ENCODE measurements at places on chromosomes 4 and X.

- no peak for DNase-seq
These were observed 2.4 kb upstream of the C4orf50 start for GRCh38 chr4:6020613-6021012.

DNA sequence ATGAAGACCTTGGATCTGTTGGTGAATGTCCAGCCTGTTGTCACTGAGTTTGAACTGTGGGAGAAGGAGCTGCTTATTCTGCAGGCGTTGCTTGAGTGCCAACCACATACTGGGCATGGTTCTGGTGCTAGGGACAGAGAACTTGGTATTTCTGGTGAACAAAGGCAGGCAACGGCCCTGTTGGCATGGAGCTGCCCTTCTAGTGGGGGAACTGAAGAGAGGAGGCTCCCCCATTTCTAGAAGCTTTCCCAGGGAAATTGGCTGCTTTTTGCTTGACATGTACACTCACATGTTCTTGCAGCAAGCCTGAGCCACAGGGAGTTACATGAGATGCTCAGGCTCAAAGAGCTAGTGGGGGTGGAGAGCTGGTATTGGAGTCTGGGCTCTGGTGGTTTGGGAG, 8.9 kb upstream of the CD38 start:
- no peak for DNase-seq

DNA sequence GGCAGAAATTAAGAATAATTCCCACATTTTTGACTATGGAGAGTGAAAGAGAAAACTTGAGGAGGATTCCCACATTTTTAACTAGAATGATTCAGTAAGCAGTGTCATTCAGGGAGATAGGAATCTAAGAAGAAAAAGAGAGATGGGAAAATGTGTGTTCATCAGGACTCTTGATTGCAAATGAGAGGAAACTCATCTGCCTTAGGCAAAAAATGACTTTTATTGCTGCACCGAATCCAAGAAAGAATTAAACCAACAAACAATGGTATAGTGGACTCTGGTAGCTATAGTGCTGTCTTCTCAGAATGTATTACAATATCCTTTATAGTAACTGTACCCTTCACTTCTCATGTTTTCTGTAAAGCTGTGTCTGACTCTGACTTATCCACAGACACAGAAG, 15.0 kb upstream of the TMEM144 start:
- DNase-seq: no peak

GRCh38 chr4:6085028-6085690, 66.9 kb upstream of the C4orf50 start:
- no peak for DNase-seq

DNA sequence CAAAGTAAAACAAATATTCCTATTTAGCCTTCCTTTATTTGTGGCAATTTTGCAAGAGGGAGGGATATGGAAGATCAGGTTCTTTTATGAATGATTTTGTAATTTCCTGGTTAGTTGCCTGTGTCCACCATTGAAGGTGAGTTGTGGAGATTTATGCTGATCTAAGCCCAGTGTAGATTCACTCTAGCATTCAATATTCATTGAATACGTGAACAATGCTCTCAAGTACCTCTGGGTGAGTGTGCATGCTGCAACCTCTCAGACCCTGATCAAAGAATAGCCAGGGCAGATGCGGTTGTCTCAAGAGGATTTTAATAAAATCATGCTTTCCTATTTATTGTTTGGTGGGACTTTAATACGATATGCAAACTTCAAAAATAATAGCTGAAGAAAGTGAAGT, 628.4 kb downstream of the SPRY1 start:
- DNase-seq: no peak

- no peak for DNase-seq
These were observed 1150.6 kb downstream of the FAT4 start for GRCh38 chr4:126465341-126465740.

DNA sequence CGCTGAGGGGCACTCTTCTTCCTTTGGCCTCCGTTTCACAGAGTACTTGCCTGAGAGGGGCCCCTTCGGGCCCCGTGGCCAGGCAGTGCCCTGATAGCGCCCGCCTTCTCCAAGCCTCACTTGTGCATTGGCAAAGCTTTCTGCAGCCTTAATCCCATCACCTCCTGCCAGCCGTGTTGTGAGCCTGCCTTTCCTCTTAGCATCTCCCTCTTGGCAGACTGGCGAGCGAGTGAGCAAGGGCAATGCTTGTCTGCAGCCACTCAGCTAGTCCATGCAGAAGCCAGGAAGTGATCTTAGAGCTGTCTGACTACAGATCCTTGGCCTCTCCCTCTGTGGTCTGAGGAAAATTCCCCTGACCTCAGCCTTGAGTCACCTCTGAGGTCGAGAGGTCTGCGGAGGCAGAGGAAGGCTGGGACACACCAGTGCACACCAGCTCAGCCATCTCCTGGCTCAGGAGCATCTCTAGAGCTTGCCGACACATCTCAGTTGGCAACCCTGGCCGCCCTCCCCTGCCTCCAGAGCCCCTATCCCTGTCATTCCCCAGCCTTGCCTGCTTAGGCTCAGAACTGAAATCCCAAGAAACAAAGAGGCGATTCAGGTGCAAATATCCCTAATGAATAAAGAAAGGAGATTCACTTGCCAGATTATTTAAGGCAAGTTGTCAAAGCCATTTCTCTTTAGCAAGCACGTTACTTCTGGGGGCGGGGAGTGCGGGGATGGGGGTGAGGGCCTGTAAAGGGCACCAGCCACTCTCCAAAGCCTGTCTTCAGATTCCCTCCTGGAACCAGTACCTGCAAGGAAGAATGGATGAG, 143.5 kb upstream of the MAMLD1 start:
- no peak for DNase-seq

GRCh38 chr4:13893211-13893610, 265.7 kb upstream of the BOD1L1 start:
- DNase-seq: no peak

GRCh38 chr4:18067031-18067430, 45.5 kb upstream of the LCORL start:
- DNase-seq: no peak

- no peak for DNase-seq
These were observed 3.1 kb upstream of the MSMO1 start for GRCh38 chr4:165324236-165324917.

DNA sequence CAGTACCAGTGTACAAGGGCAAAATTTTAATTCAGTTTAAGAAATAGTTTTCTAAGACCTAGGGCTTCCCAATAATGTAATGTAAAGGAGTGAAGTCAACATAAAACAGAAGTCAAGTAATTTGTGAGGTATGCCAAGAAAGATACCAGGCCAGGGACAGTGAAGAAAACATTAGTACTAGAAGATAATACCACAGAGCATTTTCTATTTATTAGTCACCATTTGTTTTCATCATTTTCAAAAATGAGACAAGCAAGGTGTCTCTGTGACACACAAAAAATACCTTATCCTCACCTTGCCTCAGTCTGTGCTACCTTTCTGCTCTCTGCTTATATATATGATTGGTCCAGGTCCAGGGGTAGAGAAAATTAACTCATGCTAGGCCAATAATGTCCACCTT, 46.8 kb downstream of the VEGFC start:
- DNase-seq: no peak

GRCh38 chrX:39998636-39999406, 98.9 kb downstream of the BCOR start:
- no peak for DNase-seq

DNA sequence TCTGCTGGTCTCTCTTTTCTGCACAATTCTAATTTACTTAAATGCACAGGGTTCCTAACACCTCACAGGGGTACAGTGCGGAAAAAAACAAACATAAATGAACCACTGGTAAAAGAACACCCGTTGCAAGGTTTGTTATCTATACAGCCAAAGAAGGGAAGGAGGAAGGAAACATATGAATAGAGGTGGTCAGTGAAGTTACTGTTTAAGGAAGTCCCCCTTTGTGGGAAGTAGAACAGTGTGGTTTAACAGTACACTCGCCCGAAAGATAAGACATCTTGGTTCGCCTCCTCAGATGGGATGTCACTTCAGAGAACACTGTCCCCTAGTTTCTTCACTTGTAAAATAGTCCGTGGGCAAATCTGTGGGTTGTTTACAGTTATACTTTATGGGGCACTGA, 57.5 kb downstream of the TEC start:
- DNase-seq: no peak

GRCh38 chr4:103204111-103204510, 6.0 kb upstream of the CENPE start:
- DNase-seq: no peak

GRCh38 chr4:90419124-90419711, 292.0 kb downstream of the CCSER1 start:
- DNase-seq: no peak

GRCh38 chrX:1466232-1466661, 13.5 kb upstream of the ASMTL start:
- no peak for DNase-seq

GRCh38 chrX:131977619-131978018, 45.5 kb upstream of the STK26 start:
- DNase-seq: no peak

DNA sequence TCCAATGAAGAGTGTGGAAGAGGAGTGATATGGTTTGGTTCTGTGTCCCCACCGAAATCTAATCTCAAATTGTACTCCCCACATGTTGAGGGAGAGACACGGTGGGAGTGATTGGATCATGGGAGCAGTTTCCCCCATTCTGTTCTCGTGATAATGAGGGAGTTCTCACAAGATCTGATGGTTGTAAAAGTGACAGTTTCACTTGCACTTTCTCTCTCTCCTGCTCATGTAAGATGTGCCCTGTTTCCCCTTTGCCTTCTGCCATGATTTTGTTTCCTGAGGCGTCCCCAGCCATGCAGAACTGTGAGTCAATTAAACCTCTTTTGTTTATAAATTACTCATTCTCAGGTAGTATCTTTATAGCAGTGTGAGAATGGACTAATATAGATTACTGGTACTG, 39.6 kb downstream of the FAM47C start:
- DNase-seq: no peak

DNA sequence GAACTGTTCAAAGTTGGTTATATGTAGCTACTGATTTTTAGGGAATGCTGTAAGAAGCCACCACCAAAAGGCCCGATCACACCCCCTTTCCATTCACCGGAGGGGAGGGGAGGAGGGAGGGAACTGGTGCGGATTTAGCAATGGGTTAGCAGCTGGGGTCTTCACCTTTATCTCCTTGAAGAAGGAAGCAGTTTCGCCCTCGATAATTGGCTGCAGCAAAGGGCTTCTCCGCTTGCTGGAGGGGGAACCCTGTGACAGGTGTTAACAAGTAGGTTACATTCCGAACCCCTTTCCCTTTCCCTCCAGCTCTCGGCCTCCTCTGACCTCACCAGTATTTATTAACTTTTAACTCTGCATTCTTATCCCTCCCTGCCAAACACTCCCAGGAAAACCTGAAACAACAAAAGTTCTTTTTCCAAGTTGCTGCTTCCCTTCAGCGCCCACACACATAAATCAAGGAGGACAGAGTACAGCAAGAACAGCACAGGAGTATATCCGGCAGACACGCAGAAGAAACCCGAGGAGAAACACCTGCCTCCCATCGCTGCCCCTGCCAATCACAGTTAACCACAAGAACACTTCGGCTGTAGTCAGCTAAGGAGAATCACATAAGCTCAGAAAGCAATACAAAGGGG, 39.8 kb upstream of the NAP1L5 start:
- no peak for DNase-seq

- DNase-seq: no peak
These were observed 5.9 kb downstream of the ARHGEF38 start for GRCh38 chr4:105558277-105558676.

DNA sequence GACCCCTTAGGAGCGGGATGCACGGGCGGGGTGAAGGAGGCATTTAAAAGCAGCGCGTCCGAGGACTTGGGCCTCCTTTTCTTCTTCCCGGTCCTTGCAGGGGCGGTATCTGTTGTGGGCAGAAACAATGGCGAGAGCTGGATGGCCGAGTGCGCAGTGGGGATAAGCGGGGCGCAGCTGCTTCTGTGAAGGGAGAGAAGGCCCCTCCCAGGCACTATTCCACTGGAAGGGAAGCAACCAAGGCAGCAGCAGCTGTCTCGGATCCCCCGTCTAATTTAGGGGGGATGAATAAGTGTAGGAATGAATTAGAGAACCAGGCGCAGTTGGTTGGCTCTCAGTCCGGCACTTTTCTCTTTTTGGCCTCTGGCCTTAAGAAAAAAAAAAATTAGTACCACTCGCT, 995 bp downstream of the SMARCA5 start:
- DNase-seq: no peak

GRCh38 chr4:175530655-175531054, 281.4 kb downstream of the GPM6A start:
- no peak for DNase-seq

DNA sequence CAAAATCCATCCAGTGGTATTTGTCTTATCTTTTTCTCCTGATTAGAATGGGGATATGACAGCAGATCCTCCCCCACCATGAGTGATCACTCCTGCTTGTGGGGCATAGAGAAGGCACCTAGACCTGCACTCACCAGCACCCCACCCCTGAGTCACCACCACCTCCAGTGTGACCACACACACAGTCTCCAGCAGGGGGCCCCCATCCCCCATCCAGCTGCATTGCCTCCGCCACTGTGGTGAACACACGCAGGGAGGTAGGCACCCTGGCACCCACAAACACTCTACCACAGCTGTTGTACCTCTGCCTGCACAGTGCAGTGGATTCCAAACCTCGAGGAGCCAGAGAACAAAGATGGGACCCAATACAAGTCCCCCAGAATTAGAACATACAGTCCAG, 9.0 kb upstream of the MAGEA8 start:
- no peak for DNase-seq

DNA sequence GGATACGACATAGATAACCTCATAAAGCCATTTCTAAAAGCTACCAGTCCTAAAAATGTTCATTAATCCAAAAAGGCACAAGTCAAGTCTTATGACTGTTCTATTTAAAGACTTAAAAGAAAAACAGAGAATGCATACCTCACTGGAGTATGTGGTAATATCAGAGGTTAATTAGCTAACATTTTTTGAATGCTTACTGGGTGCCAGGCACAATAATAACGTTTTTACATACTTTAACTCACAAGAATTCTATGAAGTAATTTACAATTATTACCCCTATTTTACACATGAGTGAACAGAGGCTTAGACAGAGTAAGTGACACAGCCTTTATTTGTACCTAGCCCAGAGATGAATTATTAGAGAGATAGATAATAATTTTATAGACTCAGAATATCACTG, 207.5 kb downstream of the PDGFC start:
- DNase-seq: no peak

DNA sequence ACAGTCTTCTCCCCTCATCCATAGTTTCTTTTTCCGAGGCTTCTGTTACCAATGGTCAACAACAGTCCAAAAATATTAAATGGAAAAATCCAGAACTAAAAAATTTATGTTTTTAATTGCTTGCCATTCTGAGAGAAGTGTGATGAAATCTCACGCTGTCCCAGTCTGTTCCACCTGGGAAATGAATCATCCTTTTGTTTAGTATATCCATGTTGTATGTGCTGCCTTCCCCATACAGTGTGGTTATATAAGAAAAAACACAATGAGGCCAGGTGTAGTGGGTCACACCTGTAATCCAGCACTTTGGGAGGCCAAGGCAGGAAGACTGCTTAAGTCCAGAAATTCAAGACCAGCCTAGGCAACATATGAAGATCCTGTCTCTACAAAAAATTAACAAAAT, 161.6 kb downstream of the CHIC2 start:
- DNase-seq: no peak

- no peak for DNase-seq
These were observed 45.5 kb downstream of the ETNPPL start for GRCh38 chr4:108717386-108717785.

GRCh38 chrX:1105671-1106419, 106.6 kb downstream of the CRLF2 start:
- DNase-seq: no peak

GRCh38 chr4:180636696-180637404, 1606.4 kb upstream of the TENM3 start:
- DNase-seq: no peak

Measured in BJ (cell line).